Activated naive CD8-positive, alpha-beta T cell treated with anti-CD3 and anti-CD28 coated beads, Interleukin-2, amount 50 U/mL, for 24 hours (primary cell): ENCODE measurements at places on chromosomes 7 and 10.

DNA sequence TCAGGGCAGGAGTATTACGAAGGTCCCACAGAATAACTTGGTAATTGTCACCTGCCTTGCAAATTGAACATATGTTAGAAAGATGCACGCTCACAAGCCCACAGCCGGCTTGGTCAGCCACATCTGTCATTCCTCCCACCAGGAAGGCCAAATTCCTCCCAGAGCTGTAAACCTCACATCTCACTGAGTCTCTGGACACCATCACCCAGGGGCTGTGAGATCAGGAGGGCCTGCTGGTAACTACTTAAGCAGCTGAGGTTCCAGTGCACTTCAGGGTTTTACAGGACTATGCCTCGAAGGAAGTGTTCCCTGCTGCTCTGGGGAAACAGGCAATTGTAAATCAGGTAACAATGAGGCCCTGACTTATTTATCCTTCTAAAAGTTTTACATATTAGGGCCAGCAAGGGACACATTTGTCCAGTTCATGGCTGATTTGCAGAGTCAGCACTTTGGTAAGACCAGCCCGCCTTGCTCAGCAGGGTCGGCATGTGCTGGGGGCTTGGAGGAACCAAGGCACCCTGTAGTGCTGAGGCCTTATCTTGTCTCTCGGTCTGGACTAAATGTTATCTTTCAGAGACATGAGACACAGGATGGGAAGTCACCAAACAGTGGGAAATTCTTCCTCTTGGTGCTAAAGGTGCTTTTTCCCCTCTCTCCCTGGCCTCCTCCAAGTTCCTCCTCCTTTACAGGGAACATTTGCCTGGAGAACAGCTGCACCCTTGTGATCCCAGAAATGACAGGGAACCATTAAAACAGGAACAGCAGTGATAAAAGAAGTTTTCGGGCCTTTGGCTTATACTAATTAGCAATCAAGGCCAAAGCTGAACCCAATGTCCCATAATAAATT lies 34.3 kb downstream of the PYROXD2 start:
- DNase-seq = no peak

DNA sequence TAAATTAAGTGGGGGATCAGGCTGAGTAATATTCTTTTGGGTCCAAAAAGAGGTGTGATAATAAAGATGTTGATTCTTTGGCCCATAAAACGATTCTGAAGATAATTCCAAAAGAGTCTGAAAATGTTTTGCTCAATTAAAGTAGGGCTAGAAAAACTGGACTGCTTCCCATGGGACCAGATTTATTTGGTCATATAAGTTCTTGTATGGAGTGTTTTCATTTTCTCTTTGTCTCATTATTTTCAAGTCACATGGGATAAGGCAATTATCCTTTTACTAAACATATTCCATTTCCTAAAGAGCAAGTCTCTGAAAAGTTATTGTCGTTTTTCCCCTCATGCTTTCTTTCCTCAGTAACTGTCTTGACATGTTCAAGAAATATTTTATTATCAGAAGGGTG lies 41.5 kb downstream of the CDK6 start:
- no peak for DNase-seq

DNA sequence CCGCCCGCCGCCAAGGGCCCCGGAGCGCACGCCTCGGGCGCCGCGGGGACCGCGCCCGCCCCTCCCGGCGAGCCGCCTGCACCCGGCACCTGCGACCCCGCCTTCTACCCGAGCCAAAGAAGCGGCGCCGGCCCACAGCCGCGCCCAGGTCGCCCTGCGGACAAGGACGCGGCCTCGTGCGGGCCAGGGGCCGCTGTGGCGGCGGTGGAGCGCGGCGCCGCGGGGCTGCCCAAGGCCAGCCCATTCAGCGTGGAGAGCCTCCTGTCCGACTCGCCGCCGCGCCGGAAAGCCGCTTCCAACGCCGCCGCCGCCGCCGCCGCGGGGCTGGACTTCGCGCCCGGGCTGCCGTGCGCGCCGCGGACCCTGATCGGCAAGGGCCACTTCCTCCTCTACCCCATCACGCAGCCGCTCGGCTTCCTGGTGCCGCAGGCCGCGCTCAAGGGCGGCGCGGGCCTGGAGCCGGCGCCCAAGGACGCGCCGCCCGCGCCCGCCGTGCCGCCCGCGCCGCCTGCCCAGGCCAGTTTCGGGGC lies 3.5 kb downstream of the UNCX start:
- DNase-seq = no peak

- no peak for DNase-seq
These were observed 341.4 kb upstream of the PODXL start for GRCh38 chr7:131897790-131898165.

- DNase-seq = no peak
These were observed 25.5 kb downstream of the JAZF1 start for GRCh38 chr7:28155019-28155660.

GRCh38 chr10:79189853-79190435 lies 121.2 kb downstream of the ZMIZ1 start:
- no peak for DNase-seq
